ENCODE measurements at places on chromosomes 13 and 19. TPM values are rescaled to one million over a fixed set of nuclear protein-coding genes. Genes with fewer than 3 reads are reported as not detected.

DNA sequence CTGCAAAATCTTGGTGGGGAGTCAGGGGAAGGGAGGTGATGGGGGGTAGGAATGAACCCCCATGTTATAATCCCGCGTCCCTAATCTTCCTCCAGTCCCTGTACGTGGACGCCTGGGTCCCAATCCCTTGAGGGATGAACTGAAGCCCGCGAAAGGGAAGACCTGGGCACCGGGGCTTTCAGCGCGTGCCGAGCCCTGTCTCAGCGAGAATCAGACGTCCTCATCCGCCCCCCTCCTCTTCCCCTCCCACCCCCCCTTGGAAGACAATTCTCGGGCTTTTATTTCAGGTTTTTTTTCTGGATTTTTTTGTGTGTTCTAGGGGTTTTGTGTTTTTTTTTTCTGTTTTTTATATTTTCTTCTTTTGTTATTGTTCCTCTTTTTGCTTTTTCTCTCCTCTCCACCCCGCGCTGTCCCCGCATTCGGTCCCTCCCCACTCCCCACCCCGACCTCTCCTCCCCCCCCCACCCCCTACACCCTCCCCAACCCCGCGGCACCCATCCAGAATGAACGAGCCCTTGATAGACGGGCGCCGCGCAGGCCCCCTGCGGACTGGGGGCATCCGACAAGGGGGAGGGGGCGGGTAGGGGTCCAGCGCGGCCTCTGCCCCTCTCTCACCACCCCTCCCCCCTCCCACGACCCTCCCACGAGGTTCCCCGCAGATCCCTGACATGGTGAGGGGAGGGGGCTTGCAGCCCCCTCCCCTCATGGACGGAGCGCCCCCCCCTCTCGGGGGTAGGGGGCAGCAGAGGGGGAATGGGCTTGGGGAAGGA is 10.3 kb downstream of the C19orf81 start:
- H3K27me3 ChIP-seq: peaks cover 66% of the 10 kb centered on the region
- H3K36me3 ChIP-seq: no peaks in the 10 kb centered on the region
- H3K4me1 ChIP-seq: no peaks in the 10 kb centered on the region
- no peak for DNase-seq
- no peak overlapping the region for H3K27ac ChIP-seq

GRCh38 chr19:1027650-1028061 is 1.2 kb downstream of the CNN2 start:
- peak overlapping the region; percentile 91 for H3K4me3 ChIP-seq
- peaks cover 9% of the 10 kb centered on the region for H3K4me1 ChIP-seq
- H3K27me3 ChIP-seq: no peaks in the 10 kb centered on the region
- peak overlapping the region; percentile 32 for H3K27ac ChIP-seq

DNA sequence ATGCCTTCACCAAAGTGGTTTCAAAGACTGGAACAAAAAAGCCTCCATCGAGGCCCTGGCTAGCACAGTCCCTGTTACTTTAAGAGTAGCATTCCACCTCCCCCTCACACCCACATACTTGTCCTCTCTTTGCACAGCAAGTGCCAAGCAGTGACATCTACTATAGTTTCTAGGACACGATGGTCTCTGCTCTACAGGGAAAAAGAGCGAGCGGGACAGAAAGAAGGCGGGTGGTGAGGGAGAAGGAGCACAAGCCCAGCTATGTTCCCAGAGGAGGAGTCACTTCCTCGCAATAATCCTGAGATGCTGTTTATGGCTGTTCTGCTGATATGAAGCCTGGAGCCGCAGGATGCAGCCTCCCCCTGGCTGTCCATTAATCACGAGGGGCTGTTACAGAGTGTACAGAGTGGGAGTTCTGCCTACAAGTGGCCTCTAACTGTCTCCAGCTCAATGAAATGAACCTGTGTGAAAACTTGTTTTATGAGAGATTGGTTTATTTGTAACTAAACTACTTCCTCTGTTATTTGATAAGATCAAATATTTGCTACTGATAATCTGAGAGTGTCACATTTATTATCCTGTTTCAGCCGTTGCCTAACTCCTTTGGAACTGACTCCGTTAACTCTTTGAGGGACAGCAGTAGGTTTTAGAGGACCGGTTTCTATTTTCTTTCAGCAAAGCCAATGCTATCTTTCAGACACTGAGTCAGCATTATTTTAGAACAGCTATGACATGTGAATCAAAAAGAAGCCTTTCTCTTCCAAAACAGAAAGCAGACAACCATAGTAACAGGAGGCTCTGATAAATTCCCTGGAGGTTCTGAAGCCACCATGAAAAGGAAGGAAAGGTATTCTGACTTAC is 208.0 kb downstream of the SPRY2 start:
- peak overlapping the region; percentile 47 for H3K27ac ChIP-seq
- H3K27me3 ChIP-seq: no peaks in the 10 kb centered on the region
- DNase-seq: peak; percentile 81

GRCh38 chr13:56378566-56378965 is 762.2 kb upstream of the PRR20A start:
- no peak for DNase-seq
- no peaks in the 10 kb centered on the region for H3K4me1 ChIP-seq
- H3K4me3 ChIP-seq: no peak overlapping the region

KIR3DL2 gene
- total RNA-seq: not detected

All from PC-9 (cell line).